Stimulated activated CD4-positive, alpha-beta T cell treated with anti-CD3 and anti-CD28 coated beads, Interleukin-12 subunit alpha, Interleukin-12 subunit beta, amount 100 ng/mL, for 4 hours (primary cell): ENCODE measurements at places on chromosomes 2 and 18.

DNA sequence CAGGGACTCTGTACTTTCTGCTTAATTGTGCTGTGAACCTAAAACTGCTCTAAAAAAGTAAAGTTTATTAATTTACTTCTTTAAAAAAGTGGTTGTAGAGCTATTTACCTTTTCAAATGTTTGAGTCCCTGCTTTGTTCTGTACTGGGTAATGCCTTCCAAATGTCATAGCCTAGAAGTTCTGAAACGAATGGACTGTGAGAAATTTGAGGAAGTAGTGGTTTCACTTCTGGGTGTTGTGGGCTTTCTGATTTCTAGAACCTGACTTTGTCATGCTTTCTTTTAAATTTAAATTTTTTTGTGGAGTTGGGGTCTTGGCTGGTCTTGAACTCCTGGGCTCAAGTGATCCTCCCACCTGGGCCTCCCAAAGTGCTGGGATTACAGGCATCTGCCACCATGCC lies 44.6 kb downstream of the SMAD4 start:
- DNase-seq: no peak

GRCh38 chr2:218370410-218371063 lies 11.5 kb upstream of the SLC11A1 start:
- no peak for DNase-seq

- DNase-seq: no peak
Observed at GRCh38 chr18:25230658-25231326, 121.2 kb downstream of the ZNF521 start.

- no peak for DNase-seq
Observed at GRCh38 chr2:71716697-71717624, 263.6 kb downstream of the DYSF start.

- DNase-seq: no peak
Observed at GRCh38 chr2:194319222-194319992, 1337.6 kb upstream of the SLC39A10 start.

GRCh38 chr2:140401056-140401455 lies 1620.9 kb upstream of the NXPH2 start:
- DNase-seq: no peak

GRCh38 chr2:15043336-15044058 lies 411.0 kb downstream of the LRATD1 start:
- no peak for DNase-seq

- DNase-seq: no peak
Observed at GRCh38 chr2:152565884-152566727, 151.2 kb downstream of the PRPF40A start.
